ENCODE measurements at places on chromosomes 1 and 21.

GRCh38 chr21:38289705-38290485 is 33.1 kb downstream of the KCNJ15 start:
- DNase-seq, result no peak

- DNase-seq, result no peak
These were observed 10.6 kb upstream of the RRP15 start for GRCh38 chr1:218274511-218274910.

DNA sequence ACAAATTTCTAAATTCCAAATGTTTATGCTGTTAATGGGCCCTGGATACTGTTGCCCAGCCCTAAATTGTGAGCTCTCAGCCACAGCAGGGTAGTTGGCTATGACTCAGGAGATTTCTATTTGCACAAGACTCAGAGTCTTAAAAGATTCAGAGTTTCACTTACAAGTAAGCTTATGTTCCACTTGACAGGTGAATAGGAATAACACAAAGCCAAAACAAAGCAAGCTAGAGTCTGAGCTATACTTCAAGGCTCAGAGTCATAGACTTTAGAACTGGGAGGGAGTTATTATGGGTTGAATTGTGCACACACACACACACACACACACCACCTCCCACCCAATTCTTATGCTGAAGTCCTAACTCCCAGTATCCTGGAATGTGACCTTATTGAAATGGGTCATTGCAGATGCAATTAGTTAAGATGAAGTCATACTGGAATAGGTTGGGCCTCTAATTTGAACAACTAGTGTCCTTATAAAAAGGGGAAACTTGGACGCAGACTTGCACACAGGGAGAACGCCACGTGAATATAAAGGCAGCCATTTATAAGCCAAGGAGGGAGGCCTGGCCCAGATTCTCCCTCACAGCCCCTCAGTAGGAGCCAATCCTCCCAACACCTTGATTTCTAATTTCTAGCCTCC is 30.2 kb downstream of the PRDX6 start:
- DNase-seq, result no peak

DNA sequence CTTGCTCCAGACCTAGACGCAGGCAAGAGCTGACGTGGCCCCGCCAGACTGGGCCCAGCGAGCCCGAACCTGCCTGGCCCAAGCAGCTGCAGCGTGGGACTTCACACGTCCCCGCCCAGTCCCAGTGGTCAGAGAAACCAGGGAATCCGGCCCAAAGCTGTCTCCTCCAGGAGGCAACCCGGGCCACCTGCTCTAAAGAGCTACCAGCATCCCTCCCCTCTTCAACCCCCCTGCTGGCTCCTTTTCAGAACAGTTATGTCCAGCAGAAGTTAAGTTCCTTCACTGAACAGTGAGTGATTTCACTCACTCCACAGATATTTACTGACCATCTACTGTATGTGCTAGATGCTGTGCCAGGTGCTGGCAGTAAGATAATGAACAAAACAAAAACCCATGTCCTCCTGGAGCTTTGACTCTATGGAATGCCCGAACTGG is 2.1 kb upstream of the EFNA1 start:
- DNase-seq, result no peak

- no peak for DNase-seq
These were observed 293.6 kb downstream of the HLX start for GRCh38 chr1:221172841-221173240.
